CMK (cell line): ENCODE measurements at places on chromosomes 16 and 17.

DNA sequence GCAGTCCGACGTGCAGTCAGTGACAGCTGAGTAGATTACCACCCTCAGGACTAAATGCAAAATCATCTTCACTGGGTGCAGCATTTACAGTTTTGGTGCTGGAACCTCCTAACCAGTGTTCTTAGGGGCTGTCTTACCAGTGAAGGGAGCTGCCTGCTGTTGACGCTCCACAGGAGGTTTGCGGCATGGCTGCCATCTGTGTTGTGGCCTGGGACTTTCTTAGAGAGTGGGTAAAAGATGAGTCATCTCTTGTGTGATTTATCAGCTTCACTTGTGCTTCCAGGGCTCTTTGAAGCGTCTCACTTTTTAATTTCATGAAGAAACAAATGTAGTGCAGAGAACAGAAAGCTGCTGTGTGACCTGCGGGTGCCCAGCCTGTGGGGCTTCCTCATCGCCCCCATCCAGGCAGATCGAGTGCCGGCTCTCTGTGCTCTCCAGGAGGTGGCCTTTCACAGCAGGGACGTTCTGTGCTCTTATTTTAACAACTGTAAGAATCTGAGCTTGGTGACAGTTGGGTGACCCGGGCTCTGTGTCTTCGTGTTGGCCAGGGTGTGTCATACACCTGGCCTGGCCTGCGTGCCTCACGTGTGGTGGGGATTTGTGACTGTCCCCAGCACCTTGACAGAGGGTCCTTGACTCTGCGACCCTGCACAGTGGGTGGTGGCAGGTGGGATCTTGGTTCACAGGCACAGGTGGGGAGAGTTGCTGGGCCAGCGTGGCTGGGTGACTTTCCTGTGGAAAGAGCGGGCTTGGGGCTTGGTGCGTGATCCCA, 24.3 kb upstream of the ZNF750 start:
- no peak for DNase-seq

GRCh38 chr17:36661047-36661666, 59.8 kb downstream of the MRM1 start:
- DNase-seq: no peak

DNA sequence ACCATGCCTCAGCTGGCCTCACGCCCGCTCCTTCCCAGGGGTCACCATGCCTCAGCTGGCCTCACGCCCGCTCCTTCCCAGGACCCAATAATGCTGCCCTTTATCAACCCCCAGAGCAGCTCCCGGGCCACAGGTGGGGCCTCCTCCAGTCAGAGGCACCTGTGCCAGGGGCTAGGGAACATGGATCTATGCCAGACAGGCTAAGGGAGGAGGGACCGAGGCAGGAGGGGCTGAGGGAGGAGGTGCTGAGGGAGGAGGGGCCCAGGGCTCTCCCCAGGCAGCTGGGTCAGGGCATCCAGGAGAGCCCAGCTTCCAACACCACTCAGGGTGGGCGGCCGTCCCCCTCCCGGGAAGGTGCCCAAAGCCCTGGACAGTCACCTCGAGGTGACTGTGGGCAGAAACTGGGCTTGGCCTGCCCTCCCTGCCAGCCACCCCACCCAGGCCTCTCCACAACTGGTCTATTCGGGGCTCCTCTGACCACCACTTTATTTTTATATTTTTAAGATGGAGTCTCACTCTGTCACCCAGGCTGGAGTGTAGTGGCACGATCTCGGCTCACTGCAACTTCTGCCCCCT, 19.4 kb downstream of the UTS2R start:
- no peak for DNase-seq

- no peak for DNase-seq
Measured at GRCh38 chr17:39485555-39485954, 24.3 kb downstream of the CDK12 start.

GRCh38 chr16:31177136-31177535, 2.8 kb upstream of the FUS start:
- DNase-seq: no peak

- DNase-seq: no peak
Measured at GRCh38 chr16:89693931-89694783, 7.3 kb downstream of the SPATA2L start.

GRCh38 chr16:67246756-67247191, 507 bp downstream of the FHOD1 start:
- DNase-seq: no peak

DNA sequence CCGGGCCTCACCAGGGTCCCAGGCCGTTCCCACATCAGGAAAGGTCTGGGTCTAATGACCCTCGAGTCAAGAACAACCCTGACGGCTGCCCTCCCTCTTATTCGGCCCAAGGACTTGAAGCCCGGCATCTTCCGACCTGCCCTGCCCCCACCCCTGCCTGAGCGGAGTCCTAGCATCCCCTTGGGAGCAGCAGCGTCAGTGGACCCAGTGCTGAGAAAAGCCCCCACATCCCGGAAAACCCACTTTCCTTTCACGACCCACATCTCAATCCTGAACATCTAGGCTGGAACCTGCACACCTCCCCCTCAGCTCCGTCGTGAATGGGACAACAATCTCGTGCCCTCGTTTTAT, 769 bp downstream of the TMEM88 start:
- DNase-seq: no peak

GRCh38 chr17:58823051-58823525, 67.4 kb downstream of the PPM1E start:
- no peak for DNase-seq

- no peak for DNase-seq
Measured at GRCh38 chr17:58327363-58328194, 1.0 kb downstream of the TSPOAP1 start.

- DNase-seq: no peak
Measured at GRCh38 chr17:72379516-72379915, 258.7 kb downstream of the SOX9 start.

DNA sequence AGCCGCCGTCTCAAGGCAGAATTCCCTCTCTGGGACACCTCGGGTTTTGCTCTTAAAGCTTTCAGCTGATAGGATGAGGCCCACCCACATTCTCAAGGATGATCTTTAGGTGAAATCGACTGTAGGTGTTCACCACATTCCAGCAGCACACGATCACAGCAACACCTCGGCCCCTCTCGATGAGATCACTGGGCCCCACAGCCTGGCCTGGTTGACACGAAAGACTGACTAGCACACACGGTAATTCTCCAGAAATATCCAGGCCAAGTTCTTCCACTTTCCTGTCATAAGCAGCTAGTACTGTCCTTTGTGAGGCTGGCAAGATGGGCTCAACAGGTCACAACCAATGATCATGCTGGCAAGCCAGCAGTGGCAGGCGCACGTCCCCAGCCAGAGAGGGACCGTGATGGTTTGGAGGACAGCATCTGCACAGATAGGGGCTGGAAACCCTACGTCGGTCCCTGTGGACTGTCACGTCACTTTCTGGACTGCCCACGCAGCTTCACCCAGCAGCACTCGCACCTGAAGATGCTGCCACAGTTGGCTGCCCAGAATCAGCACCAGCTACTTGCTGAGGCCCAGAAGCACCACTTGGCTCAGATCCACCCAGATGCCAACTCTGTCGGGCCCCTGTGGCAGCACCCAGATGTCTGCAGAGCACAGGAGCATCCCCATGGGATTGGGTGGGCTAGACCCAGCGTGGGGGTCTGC, 17.4 kb downstream of the TMC6 start:
- no peak for DNase-seq

DNA sequence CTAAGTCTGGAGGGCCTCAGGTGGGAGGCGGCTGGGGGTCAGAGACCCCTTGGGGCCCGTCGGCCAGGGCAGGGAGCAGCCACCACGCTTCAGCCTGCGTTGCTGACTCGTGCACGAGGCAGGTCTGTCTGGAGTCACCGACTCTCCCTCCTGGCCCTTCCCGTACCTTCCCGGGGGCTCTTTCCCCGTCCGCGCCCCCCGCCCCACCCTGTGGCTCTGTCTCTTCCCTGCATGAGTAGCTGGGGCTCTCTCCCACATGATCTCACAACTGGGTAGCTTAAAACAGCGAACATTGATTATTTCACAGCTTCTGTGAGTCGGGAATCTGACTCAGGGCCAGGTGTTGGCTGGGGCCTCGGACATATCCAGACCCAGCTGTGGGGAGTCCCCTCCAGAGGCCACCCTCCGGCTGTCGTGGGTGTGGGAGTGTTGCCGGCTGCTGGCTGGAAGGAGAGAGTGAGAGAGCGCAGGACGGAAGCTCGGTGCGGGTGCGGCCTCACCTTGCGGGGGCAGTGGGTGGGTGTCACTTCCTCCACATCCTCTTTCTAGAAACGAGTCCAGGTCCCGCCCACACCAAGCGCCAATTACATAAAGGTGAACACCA, 17.3 kb downstream of the BAHCC1 start:
- no peak for DNase-seq

DNA sequence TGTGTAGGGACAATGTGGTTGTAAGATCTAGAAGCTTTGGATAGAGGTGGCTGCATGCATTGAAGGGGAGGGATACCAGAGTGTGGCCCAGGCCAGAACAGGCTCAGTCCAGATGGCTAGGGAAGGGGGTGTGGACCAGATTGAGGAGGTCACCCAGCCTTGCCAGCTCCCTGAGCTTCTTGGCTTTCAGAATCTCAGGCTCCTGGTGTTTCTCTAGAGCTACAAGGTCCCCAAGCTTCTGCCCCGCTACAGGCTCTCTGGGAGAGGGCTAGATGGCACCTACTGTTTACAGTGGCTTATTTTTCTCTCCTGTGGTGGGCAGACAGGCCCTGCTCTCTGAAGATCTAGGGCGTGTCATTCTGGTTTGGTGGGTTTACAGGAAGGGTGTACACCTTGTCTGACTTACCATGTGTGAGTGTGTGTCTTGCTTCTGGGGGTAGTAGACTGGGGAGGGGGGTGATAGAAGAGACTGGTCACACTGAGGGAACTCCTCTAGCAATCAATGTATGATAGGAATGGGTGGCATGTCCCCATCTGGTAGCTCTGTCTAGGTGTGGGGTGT, 1.1 kb downstream of the RARA start:
- DNase-seq: no peak
